Hippocampal formation (tissue), 2 donors: ENCODE measurements at places on chromosomes 11 and 22.

- no peak for DNase-seq
Measured at GRCh38 chr22:50261615-50262459, at the start of gene MAPK12. TSS of gene MAPK12 (minus strand) at chr22:50261683. CDS start at chr22:50261509, 174 bp downstream.

- no peak for DNase-seq
Measured at GRCh38 chr11:126080161-126080941, 17.7 kb upstream of the CDON start.

DNA sequence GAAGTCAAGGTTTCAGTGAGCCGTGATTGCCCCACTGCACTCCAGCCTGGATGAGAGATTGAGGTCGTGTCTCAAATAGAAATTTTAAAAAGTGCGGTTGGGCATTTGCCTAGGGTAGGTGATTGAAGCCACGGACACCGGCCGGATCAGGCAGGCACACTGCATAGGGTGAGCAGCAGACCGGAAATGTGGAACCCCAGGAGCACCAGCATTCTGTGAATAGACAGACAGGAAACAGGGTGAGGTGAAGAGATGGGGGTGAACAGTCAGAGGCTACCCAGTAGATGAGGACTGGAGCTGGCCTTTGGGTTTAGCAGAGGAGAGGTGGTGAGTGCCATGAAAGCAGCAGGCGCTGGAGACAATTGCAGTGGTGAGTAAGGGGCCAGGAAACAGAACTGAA lies 43.5 kb downstream of the PPFIA1 start:
- no peak for DNase-seq

DNA sequence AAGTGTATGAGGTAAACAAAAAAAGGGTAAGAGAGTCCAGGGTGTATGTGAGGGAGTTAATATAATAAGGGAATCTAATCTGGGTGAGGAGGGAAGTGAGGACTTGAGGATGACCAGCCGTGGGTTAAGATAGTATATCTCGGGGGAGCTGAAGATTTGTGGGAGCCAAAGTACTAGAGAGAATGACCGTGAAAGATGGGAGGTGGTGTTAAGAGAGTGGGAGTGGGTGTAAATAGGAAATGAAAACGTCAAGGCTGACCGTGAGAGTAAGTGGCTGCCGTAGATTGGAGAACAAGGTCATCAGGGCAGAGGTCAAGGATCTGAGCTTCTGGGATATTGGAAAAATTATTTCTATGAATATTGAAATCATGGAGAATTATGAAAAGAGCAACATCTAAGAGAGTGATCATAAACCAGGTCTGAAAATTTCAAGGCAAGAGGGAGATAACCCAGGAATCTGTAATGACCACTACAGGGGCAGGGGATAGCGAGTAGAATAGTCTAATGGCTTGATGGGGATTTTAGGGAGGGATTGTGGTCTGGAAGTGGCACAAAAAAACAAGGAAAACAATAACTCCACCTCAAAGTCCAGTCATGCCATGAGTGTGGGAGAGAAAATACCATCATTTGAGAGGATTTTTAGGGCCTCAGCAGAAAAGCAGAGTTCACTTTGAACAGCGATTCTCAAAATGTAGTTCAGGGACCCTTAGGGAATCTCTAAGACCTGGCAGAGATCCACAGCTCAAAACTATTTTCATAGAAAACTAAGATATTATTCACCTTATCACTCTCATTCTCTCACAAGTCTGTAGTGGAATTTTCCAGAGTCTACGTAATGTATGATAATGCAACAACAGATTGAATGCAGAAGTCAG lies 72.0 kb downstream of the PRR5L start:
- no peak for DNase-seq

GRCh38 chr11:69398529-69399492 lies 82.7 kb upstream of the LINC01488 start:
- no peak for DNase-seq

- DNase-seq: no peak
Measured at GRCh38 chr11:767238-767637, 10.0 kb downstream of the GATD1 start.

DNA sequence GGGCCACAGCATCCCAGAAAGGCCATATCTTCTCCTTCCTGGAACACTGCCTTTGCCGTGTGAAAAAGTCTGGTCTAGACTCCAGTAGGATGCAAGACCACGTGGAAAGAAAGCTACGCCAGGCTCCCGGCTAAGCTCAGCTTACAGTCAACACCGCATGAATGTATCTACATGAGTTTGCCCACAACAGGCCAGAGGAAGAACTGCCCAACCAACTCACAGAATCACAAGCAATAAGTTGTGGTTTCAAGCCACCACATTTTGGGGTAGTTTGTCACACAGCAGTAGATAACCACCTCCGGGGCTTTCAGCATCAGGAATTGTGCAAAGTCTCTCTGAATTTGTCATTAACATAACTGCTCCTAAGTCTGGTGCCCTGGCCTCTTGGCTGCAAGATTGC lies 27.3 kb downstream of the HSPA8 start:
- DNase-seq: no peak

- DNase-seq: peak; percentile 15
Measured at GRCh38 chr11:606245-606644, 9.5 kb downstream of the IRF7 start.

DNA sequence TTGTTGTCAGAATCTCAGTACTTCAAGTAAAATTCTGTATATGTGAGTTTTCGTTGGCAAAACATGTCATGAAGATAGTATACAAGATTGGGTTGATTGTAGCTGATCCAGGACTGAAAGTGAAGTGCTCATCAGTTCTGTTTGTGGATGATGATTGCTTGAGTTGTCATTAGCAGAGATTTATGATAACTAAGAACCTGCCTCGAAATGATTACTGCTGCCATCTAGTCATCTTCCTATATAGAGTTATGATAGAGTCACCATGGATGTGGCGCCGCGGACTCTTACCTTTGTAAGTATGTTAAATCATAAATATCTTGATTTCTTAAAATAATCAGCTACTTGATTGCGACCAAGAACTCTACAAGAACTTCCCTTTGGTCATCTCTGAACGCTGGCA lies 27.9 kb upstream of the MYO18B start:
- DNase-seq: no peak

- DNase-seq: no peak
Measured at GRCh38 chr22:45579306-45579705, 76.6 kb downstream of the FBLN1 start.
